Calu3 (cell line): ENCODE measurements at places on chromosomes 7 and 10. TPM values are rescaled to one million over a fixed set of nuclear protein-coding genes. Genes with fewer than 3 reads are reported as not detected.

Gene TLX1
- not detected in 2 replicates for total RNA-seq

GRCh38 chr7:133070562-133070961 is 11.3 kb downstream of the CHCHD3 start:
- no peak for DNase-seq

Gene FBXL13
- 1.3 and 2.6 TPM in 2 replicates for total RNA-seq

DNA sequence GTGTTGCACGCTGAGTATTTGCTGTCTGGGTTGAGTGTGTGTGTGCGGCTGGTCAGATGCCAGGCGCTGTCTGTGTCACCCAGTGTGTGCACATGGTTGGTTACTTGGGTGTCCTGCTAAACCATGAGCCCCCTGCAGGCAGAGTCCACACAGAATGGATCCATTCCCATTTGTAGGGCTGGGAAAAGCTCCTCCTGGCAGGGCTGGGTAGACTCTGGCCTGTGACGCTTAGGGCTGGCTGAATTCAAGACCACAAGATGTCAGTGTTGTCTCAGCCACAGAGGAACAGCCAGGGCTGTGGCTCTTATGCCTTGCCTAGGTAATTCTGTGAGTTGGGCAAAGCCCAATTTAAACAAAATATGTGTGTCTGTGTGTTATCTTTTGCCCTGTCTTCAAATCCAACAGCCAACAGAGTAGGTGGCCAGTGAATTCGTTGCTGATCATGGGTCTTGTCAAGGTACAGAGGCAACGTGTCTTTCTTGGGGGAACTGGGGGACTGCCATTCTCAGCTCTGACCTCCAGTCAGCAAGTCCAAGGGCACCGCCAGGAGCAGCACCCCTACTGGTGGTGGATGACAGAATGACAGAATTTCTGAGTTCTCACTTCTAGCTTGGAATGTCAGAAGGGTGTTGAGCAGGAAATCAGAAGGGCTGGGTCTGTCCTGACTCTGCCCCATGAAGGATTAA is 285.1 kb downstream of the CCSER2 start:
- DNase-seq = peak; percentile 56

GRCh38 chr10:3357737-3358136 is 185.2 kb upstream of the PITRM1 start:
- no peak for DNase-seq

- DNase-seq = peak; percentile 39
These were observed 5.5 kb upstream of the SLC25A13 start for GRCh38 chr7:96327429-96327828.

Gene PSMC2
- 105 and 114 TPM in 2 replicates for total RNA-seq

DNA sequence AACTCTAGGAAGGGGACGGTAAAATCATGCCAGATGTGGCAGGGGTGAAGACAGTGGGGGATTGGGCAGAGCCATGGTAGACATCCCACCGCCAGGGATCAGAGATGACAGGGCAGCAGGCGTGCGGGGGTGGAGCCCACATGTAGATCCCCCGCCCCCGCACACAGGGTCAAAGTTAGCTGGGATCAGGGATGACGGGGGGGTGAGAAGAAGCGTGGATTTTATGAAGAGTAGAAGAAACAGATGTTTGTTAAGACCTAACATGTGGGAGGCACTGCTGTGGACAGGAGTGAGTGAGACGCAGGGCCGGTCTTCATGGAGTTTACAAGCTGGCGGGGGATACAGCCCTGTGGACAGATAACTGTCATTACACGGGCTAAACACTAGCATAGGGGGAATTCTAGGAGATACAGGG is 154.0 kb upstream of the KLF14 start:
- DNase-seq = no peak

DNA sequence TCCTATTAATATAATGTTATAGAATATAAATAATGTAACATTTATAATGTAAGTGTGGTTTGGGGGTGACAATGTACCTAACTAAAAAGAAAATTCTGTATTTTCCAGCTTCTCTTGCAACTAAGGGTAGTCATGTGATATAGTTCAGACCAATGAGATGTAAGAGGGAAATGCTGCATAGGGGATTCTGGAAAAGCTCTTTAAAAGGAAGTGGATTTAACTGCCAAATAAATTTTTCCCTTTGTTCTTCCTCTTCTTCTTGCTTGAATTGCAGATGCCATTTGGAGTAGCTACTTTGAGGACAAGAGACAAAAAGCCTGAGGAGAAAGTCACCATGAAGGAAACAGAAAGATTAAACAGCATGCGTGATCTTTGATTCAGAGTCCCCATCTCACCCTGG is 194.3 kb downstream of the PTEN start:
- DNase-seq = no peak

DNA sequence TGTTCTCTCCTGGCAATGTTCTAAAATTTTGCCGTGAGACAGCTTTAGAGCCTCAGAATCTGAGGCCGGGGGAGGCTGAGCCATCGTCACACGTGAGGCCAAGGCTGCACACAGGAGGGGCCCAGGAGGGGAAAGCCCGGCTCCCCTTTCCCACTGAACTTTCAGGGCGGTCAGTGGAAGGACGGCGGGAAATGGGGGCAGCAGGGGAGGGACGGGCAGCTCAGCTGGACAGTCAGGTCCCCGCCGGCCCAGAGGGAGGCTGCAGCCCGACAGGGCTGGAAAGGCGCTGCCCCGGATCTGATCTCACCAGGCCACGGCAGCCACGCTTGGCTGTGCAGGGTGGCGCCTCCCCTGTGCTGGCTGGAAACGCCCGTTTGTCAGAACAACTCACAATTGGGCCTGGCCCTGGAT is 43.3 kb upstream of the ADGRA1 start:
- no peak for DNase-seq

Gene EPC1
- 27.2 and 30.0 TPM in 2 replicates for total RNA-seq

Gene CDK14
- 29.4 and 31.4 TPM in 2 replicates for total RNA-seq

- DNase-seq = no peak
These were observed 54.6 kb upstream of the MKI67 start for GRCh38 chr10:128180843-128181242.

Gene LFNG
- 46.8 and 59.1 TPM in 2 replicates for total RNA-seq

Gene FANK1
- 0.85 and 1.6 TPM in 2 replicates for total RNA-seq

- no peak for DNase-seq
These were observed 31.2 kb downstream of the KAT6B start for GRCh38 chr10:74857586-74857985.

Gene CYP26C1
- 0.39 and 0.45 TPM in 2 replicates for total RNA-seq

DNA sequence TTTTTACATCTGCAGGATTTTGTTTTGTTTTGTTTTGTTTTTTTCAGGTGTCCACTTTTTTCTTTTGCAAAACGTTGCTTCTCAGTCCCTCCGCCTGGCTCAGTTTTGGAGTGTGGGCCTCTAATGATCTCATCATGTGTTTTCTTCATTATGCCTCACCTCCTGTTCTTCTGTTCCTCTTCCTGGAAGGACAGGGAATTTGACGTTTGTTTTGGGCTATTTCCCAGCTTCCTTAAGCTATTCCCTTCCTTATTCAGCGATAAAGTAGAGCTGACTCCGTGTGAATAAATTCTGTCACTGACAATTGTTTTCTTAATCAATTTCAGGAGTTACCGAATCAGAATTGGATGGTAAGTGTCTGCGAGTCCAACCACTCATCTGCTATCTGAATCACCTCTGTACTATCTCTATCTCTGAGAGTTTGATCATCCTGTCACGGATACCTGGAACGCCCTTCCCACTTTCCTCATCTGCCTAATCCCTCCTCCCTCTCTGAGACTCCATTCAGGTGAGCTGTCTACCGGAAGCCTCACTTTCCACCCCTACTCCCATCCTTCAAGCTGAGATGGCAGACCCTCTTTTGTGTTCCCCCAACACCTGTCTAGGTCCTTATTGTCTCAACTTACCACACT is 218.4 kb downstream of the GATA3 start:
- no peak for DNase-seq

DNA sequence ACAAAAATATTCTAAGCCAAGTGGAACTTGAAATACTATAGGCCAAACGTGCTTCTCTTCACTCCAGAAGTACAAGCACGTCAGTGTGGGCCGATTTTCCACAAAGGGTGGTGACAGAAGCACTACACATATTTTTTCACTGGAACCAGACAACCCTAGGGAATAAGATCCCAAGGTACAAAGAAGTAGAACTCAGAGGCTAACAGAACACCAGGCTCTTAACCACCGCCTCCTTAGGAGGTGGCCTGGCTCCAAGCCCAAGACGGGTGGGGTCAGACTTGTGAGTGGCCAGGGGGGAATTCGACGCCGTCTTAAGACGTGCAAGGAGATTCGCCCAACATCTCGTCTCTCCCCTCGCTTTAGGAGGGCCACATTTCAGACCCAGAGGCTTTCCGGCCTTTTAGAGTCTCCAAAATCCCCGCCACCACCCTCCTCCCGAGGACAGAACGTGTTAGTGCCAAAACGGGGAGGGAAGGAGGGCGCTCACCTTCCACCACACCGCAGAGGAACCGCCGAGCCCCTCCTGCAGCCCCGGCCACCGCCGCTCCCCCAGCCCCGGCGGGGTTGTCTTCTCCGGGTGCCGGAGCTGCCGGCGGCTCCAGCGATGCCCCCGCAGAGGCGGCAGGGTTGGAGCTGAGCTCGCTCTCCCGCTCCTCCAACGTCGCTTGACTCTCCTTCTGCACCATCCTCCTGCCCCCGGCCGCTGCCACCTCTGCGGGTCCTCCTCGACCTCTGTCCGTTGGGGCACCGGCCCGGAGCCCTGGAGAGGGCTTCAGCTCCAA is 716 bp downstream of the OGA start:
- DNase-seq = peak; percentile 78

DNA sequence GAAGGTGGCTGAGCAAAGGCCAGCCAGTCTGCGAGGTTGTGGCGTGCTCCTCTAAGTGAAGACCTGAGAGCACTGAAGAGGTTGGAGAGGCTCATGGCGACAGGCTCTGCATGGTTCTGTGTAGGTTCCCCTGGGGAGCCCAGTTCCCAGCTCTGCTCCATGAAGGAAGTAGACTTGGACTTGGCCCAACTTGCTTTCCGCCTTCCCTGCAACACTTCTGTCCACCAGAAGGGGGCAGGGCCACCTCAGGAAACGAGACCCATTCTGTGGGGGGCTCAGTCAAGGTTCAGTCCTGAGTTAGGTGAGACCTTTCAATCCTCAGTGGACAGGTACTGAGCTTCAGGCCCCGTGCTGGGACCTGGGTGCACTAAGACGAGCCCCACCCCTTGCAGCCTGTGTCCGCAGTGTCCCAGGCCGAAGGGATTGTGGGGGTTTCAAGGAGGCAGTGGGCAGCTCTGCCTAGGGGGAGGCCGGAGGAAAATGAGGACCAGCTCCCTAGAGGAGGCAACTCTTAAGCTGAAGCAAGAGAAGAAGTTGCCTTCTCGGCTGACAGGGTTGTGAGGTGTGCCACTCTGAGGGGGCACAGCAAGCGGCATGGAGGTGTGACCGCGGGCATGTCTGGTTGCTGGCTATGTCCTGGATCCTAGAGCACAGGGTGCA is 15.0 kb upstream of the PCBD1 start:
- DNase-seq = peak; percentile 70

Gene ABCB1
- total RNA-seq = 5.7 and 15.8 TPM in 2 replicates

DNA sequence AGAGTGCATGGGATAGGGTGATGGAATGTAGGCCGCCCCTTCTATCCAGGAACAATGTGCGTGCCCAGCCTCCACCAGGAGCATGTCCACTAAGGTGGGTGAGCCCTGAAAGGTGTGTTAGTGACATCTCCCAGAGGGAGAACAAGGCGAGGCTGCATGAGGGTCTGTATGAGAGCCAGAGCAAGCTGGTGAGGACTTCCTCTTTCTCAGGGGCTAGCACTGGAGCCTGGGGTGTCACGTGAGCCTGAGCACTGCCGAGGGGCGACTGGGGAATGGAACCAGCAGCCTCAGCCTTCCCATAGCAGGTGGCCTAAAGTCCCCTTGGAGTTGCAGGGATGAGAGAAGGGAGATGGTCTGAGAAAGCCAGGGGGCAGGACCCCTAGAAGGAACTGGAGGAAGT is 156.3 kb upstream of the COBL start:
- no peak for DNase-seq

GRCh38 chr7:94160719-94161435 is 156.7 kb upstream of the BET1 start:
- DNase-seq = no peak

GRCh38 chr7:24133691-24134090 is 150.3 kb upstream of the NPY start:
- no peak for DNase-seq

DNA sequence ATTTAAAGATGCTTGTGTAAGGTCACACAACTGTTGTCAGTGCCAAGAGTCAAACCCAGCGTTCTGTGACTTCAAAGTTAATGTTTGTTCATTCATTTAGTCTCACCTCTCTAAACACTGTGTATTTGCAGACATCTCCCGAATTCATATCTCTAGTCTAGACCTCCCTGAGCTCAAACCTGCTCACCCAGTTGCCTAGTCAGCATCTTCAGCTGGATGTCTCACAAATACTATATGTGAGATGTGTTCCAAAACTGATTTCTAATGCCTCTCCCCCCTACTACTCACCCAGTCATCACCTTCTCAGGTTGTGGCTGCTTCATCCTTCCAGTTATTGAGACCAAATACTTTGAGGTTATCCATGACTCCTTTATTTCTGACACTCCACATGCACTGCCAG is 91.4 kb downstream of the ST7 start:
- DNase-seq = no peak

GRCh38 chr7:155810770-155811559 is 1.3 kb downstream of the SHH start:
- DNase-seq = no peak

Gene SEMA3E
- total RNA-seq = 21.8 and 24.4 TPM in 2 replicates

- DNase-seq = no peak
These were observed 10.3 kb downstream of the WNT16 start for GRCh38 chr7:121339082-121339481.

DNA sequence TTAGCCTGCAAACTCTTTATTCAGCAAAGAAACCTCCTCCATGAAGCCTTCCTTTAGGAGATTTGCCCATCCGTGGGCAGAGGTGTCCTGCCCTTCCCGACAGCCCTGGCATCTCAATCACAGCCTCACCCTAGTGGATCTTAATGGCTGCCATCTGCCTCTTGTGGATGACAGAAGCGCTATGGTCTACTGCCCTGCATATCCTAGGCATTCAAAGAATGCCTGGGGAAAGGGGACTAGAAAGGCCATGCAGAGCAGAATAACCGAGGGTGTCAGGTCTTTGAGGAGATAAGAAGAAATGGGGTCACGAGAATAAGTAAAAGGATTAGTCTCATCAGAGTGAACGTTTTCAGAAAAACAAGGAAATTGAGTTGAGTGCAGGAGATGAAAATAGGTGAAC is 57.7 kb upstream of the SPOCK2 start:
- no peak for DNase-seq

Gene SFRP4
- not detected in 2 replicates for total RNA-seq

Gene DENND2A
- not detected in 2 replicates for total RNA-seq

- DNase-seq = no peak
These were observed 123.9 kb upstream of the FAM171A1 start for GRCh38 chr10:15494850-15495506.
